Renal cortex interstitium (tissue), 15 donors: ENCODE measurements at places on chromosomes 12 and 14. TPM values are rescaled to one million over a fixed set of nuclear protein-coding genes. Genes with fewer than 3 reads are reported as not detected.
A peak's percentile ranks its signal among the peaks of the same experiment; 100 is the strongest.

- DNase-seq, result no peak
These were observed 106.1 kb downstream of the PDE3A start for GRCh38 chr12:20474443-20474842.

DNA sequence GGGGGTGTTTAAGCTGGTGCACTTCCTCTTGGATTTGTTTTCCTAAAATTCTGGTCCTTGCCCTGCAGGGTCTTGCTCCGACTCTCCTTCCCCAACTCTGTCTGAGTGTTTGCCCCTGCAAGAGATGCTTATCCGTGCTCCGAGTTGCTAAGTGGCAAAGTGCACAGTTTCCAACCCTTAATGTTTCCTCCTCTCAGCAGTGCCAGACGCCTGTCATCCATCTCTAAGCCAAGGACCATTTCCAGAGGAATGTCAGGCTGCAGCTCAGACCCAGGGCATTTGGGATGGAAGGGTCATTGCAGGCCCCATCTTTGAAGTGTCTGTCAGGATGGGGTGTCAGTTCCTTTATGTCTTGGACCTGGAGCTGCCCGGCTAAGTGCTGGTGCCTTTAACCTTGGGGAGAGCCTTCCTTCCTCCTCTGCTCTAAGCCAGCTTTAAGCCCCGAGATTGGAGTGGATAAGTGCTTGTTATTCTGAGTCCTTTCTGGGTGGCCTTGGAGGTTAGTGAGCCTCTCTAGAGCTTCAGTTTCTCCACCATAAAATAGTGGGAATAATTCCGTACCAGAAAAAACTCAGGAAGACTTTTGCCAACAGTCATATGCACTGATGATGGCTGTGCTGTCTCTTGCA is 15.0 kb downstream of the WNT5B start:
- no peak for DNase-seq

DNA sequence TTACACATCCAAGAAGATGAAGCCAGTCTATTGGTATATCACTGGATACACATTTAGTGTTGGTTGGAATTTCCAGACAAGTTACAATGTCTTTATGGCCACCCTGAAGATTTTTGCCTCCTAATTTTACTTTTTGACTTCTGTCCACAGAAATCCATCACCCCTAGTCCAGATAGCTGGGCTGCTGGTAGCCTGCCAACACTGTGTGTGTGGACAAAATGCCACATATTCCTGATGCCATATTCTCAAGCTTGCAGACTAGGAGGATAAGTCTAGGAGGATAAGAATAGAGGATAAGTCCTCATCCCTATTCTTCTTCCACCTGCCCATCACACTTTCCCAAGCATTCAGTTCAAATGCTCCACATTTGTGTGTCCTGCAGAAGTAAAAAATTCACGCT is 4.6 kb downstream of the ESR2 start:
- no peak for DNase-seq

GRCh38 chr14:104968541-104969401 is 9.4 kb downstream of the AHNAK2 start:
- no peak for DNase-seq

GRCh38 chr14:100587763-100588411 is 670 bp upstream of the BEGAIN start:
- DNase-seq, result no peak

DNA sequence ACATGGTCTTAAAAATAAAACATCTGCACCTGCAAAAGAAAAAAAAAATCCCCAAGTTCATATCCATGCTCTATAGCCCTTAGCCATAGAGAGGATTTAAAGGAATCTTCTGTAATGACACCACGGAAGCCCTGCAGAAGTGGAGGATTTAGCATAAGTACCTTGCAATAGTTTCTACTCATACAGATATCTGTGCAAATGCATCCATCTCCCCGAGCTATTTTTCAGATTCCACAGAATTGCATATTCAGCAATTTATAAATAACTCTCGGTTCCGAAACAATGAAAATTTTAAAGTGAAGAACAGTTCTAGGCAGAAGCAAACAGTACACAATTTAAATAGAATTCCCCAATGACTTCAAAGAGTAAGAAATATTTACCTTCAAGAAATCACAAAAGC is 424 bp downstream of the IGF1 start:
- no peak for DNase-seq

- DNase-seq, result no peak
These were observed 54.6 kb downstream of the TTC8 start for GRCh38 chr14:88879022-88879421.

GRCh38 chr12:104138797-104139152 is 765 bp upstream of the NFYB start:
- DNase-seq, result peak; percentile 27

GRCh38 chr14:103104654-103105452 is 10.3 kb downstream of the EXOC3L4 start:
- no peak for DNase-seq

GRCh38 chr14:20799456-20799891 is 3.2 kb downstream of the RNASE1 start:
- no peak for DNase-seq

DNA sequence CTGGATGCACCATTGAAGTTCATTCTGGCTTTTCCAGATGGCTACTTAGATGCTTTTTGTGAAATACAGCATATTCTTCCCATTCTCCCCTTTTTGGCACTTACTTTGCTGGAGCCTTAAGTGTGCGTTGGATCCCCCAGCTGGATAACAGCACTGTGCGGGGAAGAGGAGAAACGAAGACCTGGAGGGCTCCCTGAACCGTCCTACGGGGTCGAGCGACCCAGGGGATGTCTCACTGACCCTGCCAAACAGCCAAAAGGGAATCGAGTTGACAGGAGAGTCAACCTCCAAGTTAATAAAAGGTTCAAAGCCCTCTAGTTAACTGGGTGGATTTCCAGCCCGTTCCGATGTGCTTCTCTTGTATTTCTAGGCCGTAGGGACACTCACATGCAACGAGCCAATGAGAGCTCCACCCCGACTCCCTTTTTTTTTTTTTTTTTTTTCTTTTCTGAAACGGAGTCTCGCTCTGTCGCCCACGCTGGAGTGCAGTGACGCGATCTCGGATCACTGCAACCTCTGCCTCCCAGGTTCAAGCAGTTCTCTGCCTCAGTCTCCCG is 1.0 kb upstream of the CAMKK2 start:
- DNase-seq, result no peak

HOXC5 gene
- 2.0 TPM for polyA plus RNA-seq

SYCP3 gene
- polyA plus RNA-seq, result 3.1 TPM

TAMALIN gene
- polyA plus RNA-seq, result 21.4 TPM
